ENCODE measurements at places on chromosomes 2 and 18.

- no peak for DNase-seq
These were observed 587.9 kb downstream of the NRXN1 start for GRCh38 chr2:50443868-50444630.

GRCh38 chr2:217297096-217297495 is 437.2 kb upstream of the TNP1 start:
- DNase-seq, result no peak

GRCh38 chr2:145156199-145156598 is 636.3 kb upstream of the ZEB2 start:
- no peak for DNase-seq

DNA sequence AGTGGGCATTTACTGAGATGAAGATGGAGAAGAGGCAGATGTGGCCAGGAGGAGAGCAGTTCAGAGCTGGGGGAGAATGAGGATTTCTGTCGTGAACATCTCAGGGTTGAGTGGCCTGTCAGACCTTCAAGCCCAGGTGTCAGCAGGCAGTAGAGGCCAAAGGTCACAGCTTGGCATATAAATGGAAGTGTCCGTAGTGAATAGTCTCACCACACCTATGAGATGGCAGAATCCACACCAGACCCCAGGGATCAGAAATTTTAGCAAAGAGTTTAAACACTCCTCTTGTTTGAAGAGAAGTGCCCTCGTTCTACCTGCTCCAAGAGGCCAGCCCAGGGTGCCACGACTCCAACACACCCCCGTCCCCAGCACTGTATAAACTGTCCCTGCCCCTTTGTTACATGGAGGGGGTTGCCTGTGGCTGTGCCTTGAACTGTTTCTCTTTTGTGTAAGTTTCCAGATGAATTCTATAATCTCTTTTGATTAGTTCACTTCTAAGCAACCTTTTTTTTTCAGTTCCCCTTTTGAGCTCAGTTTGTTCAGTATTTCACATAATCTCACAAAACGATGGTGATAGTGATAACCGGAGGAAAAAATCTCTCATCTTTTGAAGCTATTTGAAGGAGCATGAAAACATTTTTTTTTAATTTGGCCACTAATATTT is 69.0 kb upstream of the TTC39C start:
- no peak for DNase-seq

All from NCI-H1092 (cell line).